Caco-2 (cell line): ENCODE measurements at places on chromosomes 5 and 9. TPM values are rescaled to one million over a fixed set of nuclear protein-coding genes. Genes with fewer than 3 reads are reported as not detected.

GRCh38 chr5:157187046-157187754, 6.6 kb downstream of the ITK start:
- DNase-seq, result no peak

DNA sequence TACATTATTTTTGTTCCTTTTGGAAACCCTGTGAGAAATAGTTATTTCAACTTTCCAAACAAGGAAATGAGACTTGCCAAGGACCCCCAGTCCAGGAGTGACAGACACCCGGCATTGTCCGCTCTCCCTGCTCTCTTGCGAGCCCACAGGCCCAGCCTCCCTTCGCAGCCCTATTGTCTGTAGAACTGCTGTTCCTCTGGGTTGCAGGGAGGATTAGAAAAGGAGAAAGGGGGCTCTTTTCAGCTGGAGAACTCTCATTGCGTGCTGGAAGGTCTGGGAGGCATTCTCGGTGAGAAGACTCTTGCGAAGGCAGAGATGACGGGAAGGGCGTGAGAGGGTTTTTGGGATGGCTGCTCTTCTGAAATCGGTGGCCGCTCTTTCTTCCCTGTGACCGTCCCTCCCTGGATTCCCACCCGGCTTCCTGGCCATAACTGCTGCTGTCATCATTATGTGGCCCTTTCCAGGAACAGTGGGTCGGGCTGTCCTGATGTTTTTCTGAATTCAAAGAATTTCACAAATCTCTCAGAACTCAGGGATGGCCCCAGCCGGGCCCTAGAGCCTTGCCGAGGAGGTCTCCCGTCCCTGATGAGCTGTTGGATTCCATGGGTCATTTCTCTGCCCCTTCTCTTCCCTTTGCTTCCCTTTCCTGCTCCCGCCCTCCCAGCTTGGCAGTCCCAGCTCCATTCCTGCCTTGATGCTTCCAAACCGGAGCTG, 29.8 kb downstream of the STC2 start:
- no peak for DNase-seq

GRCh38 chr9:126722252-126722921, 82.5 kb upstream of the ZBTB43 start:
- peak; percentile 84 for DNase-seq

The TRIM36 gene
- 0.95 and 1.3 TPM in 2 replicates for total RNA-seq

The BSPRY gene
- 14.5 and 14.7 TPM in 2 replicates for total RNA-seq

The WNT8A gene
- not detected in 2 replicates for total RNA-seq

DNA sequence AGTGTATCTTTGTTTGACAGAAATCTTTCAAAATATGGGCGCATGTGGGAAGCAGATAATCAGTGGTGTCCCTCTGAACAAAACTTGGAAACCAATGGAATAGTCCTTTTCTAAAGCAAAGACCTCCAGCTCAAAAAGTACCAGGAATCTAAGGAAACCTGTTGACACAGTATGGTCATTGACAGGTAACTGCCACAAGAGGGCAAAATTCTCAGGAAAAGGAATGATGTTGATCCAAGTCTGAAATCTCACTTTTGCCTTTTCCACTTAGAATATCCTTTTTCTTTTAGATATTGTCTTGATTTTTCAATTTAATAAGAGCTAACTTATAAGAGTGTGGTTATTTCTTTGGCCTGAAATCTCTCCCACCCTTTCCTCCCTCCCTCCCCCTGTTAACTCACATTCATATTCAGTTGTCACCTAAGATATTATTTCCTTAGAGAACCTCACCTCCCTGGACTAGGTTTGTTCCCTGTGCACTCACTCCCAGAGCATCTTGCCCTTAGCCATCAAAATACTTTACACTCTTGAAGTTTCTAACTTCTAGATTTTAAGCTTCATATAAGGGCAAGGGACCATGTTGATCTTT, 59.0 kb upstream of the BARX1 start:
- no peak for DNase-seq

DNA sequence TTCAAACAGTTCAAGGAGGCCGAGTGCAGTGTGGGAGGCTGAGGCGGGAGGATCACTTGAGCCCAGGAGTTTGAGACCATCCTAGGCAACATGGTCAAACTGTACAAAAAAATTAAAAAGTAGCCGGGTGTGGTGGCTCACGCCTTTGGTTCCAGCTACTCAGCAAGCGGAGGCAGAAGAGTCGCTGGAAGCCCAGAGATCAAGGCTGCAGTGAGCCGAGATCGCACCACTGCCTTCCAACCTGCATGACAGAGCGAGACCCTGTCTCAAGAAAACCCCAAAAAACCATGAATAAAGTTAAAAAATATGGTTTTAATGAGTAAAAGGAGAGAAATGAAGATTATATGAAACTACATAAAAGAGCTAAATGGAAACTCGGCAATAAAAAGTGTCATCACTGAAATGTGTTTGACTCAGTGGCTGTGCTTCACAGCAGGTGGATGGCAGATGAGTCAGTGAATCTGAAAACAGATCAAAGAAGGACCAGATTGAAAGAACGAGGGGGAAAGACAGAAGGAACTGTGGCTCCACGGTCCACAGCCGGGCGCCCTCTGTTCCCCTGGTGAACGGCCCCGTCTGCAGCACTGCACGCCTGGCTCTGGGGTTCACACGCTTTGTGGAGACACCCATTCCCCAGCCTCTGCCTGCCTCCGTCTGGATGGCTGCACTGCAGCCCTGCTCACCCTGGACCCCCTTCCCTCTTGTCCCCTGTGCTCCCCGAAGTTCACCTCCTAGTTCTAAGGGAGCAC, 25.1 kb downstream of the EXD3 start:
- DNase-seq, result no peak

- DNase-seq, result no peak
Observed at GRCh38 chr5:14172149-14172795, 29.1 kb downstream of the TRIO start.

GRCh38 chr5:6395621-6396020, 17.3 kb upstream of the MED10 start:
- DNase-seq, result no peak
